ENCODE measurements at places on chromosomes 2 and 18.

GRCh38 chr18:60891936-60892335 is 441.3 kb upstream of the CDH20 start:
- DNase-seq = no peak

GRCh38 chr2:63041592-63041991 is 9.0 kb upstream of the OTX1 start:
- no peak for DNase-seq

DNA sequence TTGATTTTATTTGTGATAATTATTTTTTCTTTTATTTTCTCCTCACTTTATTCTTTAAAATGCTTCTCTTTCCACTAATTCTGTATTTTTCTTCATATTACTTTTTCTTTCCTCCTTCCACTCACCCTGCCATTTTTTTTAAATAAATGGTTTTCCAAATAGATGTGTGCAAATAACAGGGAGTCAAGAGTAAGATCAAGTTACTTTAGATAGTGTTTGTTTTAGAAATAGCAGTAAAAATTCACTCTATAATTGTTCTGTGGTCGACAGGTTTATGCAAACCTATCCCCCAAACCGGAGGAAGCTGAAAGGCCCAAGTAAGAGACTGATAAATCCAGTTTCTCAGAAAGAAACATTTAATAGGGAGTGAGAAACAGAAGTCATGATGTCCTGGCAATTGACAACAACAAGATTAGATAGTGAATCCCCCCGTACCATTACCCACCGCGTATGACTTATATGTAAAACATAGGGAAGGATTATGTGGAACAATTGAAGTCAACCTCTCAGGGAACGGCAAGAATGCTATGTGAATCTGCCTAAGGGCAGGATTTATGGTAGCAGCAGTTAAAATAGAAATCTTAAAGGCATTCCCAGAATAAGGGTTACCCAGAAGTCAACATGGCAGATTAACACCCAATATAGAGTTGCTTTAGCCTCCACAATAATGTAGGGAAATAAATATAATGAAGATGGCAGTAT is 75.5 kb downstream of the KYNU start:
- no peak for DNase-seq

- no peak for DNase-seq
These were observed 1.3 kb downstream of the TMEM17 start for GRCh38 chr2:62504657-62505056.

- no peak for DNase-seq
These were observed 34.3 kb upstream of the CD226 start for GRCh38 chr18:69981948-69982347.

DNA sequence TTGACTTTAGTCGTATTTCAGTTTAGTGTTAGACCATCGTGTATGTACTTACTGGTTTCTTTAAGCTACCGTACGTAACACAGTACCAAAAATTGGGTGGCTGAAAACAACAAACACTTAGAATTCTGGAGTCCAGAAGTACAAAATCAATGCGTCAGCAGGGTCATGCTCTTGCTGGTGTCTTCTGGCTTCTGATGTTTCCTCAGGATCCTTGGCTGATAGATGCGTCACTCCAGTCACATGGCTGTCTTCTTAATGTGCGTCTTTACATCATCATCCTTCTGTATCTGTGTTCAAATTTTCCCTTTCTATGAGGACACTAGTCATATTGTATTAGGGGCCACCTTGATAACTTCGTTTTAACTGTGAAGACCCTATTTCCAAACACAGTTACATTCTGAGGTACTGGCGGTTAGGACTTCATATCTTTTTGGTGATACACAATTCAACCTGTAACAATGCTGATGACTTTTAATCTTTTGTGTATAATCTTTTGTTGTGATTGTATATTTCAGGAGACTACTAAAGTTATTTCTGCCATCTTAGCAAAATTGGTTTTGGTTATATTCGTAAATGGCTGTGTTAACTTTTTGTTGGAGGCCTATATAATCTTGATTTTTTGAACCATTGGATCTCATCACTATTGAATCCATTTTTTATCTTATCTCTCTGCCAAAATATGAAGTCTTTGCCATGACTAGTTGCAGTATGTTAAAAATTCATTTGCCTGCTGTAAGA is 25.4 kb downstream of the ACTR3 start:
- no peak for DNase-seq

GRCh38 chr2:165251366-165251765 is 12.2 kb downstream of the SCN2A start:
- no peak for DNase-seq

DNA sequence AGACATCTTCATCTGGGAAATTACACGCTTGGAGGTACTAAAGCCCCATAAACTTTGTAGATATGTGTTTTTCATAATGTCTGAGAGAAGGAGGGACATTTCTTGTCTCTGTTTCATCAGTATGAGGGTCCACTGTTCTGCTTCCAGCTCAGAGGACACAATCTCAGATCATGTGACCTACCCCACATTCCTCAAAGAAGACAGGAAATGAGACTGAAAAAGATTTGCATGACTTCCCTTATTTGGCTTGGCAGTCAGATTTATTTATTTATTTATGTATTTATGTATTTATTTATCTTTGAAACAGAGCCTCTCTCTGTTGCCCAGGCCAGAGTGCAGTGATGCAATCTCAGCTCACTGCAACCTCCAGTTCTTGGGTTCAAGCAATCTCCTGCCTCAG is 463.7 kb upstream of the RGPD4 start:
- no peak for DNase-seq

GRCh38 chr2:47528455-47528854 is 125.5 kb downstream of the MSH2 start:
- no peak for DNase-seq

DNA sequence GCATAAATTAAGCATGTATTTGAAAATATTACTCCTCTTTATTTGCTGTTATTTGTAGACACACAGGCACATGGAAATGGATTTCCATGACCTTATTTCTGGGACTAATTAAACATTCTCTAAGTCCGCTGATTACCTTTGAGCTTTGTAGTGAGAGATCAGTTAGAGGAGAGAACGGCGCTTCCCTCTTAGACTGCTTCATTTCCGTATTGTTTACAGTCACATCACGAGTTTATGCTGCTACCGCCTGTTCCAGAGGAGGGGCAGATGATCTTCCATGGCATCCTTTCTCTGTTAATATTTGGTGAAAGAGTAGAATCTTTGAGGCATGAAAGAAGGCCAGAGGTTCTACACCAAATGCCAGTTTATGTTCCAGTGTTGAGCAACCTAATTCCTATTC is 404.4 kb downstream of the TRIB2 start:
- DNase-seq = no peak

DNA sequence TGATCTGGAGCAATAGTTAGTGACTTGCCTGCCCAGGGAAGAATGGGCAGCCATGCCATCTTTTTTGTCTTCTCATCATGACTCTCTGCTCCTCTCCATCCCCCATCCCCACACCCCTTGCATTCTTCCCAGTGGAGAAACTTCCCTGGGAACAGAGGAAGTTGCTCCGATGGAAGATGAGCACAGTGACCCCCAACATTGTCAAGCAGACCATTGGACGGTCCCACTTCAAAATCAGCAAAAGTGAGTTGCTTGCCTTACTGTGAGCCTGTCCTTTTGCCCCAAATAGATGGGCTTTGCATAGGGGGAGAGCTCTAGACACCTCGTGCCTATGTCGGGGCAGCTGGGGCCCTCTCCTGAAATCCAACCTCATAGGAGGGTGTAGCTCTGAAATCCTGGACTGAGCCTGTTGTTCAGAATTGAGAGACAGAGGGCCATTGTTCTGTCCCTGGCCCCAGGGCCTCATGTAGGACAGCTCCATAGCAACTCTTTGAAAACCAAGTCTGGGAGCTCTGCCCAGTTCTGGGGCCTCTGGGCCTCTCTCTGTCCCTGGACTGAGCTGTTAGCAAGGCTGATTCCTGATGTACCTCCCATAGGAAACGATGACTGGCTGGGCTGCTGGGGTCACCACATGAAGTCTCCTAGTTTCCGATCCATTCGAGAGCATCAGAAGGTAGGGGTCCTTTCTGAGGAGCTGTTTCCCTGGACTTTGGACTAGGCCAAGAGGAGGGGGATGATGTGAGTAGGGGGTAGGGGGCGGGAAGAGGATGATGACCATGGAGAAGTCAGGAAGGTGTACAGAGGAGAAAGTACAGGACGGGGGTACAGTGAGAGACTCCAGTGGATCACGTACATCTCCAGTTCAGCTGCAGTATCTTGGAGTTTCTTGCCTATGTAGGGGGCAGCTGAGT is 35.2 kb downstream of the TTLL4 start:
- DNase-seq = no peak

- DNase-seq = no peak
These were observed 506.6 kb downstream of the NR4A2 start for GRCh38 chr2:155825876-155826275.

GRCh38 chr18:62900132-62900883 is 185.0 kb downstream of the PHLPP1 start:
- no peak for DNase-seq

- no peak for DNase-seq
These were observed 72.8 kb downstream of the PHLPP1 start for GRCh38 chr18:62788111-62788510.

DNA sequence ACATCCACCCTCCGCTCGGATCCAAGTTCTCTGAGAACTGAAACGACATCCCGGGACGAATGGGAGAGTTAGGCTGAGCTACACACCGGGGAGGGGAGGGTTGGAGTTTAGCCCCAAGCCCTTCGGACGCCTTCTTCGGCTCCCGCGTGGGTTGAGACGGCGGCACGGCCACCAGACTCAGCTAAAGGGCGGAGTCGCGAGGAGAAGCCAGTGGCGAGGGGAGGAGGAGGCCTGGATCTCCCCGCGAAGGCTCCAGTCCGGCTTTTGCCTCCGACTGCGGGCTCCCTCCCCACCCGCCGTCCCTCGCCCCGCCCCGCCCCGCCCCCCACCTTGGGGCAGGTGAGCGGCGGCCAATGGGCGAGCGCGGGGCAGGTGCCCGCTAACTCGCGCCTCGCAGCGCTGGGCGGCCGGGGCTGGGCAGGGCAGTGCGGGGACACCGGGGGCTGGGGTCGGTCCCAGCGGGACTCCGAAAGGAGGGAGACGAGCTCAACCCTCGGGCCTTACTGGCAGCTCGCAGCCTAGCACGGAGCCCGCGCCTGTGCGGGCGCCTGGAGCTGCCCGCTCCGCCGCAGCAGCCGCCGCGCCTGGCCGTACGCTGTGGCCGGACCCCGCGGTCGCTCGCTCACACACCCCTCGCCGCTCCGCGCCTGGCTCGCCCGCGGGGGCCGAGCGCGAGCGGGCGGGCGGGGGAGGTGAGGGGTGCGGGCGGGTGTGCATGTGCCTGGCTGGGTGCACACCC is at the start of gene EMX1:
TSS of gene EMX1 (plus strand) at position 382 of the 739 bp plus-strand sequence. CDS start at position 716, 334 bp downstream.
- no peak for DNase-seq

- no peak for DNase-seq
These were observed 395.8 kb downstream of the MTX2 start for GRCh38 chr2:176665086-176665485.

DNA sequence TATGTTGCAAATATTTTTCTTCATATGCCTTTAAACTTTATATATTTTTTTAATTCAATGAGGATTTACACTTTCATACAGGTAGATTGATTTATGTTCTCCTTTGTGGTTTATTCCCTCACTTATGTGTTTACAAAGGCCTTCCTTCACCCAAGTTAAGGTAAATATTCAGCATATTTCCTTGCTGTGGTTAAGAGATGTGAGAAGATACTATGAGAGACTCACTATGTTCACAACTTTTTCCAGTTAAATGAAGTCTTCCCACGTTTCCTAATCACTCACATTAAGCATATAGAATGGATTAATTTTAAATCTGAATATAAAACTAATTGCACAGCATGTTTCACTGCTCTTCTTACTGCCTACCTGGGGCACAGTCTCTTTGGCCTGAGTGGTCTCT is 597 bp downstream of the PECR start:
- DNase-seq = no peak

DNA sequence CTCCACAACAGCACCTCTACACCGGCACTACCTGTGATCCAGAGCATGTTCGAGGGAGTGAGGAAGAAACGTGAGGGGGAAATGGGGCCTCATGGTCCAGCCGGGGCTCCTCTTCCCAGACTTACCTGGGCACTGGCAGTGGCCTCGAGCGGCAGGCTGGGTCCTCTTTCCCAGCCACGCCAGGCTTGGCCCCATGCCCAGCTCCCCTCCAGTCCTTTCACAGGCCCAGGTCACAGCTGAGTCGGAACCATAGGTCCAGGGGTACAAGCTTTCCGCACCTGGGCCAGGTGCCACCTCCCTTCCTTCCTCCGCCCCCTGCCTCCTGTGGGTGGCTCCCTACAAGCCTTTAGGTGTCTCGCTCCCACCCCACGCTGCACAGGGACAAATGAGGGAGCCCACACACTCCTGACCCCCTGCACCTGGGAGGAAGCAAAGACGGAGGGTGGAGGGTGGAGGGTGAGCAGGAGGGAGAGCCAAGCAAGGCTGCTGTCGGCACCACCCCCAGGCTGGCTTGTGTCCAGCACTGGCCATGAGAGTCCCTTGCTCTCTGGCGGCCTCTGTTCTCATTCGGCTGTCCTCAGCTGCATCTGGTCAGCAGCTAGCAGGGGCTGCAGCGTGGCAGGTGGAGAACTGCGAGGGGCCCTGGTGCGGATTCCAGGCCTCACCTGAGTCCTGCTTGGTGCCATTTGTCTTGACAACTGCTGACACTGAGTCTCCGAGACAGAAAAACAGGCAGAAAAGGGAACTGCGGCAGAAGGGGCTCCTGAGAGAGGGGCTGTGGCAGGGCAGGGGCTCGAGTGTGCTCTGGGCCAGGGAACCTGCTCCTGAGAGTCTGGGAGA is 26.8 kb downstream of the ADRA2B start:
- DNase-seq = no peak

DNA sequence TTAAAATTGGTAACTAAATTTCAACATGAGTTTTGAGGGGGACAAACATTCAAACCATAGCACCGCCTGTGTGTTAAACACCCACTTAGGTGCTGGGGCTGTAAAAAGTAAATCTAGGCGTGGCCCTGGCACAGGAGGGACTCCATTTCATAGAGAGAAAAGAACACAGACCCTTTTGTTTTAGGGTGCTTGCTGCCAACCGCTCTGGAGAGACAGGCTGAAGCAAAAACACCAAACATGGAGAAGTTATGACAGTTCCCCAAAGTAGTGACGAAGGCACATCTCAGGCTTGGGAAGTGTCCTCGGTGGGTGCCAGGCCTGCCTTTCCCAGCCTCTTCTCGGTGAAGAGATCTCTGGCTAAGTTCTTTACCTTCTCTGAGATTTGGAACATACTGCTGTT is 5.1 kb downstream of the ACTG2 start:
- no peak for DNase-seq

DNA sequence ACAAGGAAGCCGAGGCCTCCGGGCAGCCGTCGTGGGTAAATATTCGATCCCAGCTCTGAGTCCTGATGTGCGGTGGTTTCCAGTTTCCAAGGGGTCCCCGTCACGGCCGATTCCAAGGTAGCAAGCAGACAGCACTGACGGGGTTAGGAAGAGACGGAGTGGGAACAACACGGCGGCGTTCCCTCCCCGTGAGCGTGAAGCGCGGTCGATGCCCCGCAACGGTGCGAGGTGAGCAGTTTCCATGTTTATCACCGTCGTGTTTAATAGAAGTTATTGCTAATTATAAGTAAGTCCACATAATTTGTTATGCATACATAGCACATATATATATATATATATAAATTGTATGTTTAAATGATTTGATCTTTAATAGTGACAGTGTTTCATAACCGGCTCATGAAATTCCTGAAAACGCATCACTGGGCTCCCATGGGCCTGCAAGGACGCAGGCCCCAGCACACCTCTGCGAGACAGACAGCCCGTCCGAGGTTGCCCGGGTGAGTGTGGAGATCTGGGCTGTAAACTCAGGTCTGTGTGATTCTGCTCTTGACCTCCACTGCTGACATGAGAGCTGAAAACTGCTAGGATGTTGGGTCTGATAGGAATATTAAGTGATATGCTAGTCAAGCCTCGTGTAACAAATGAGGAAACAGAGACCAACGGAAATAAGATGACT is 243.5 kb upstream of the SALL3 start:
- no peak for DNase-seq

All from stimulated activated CD8-positive, alpha-beta memory T cell treated with anti-CD3 and anti-CD28 coated beads, Interleukin-4, amount 100 ng/mL, for 1 hour (primary cell).